ENCODE measurements at places on chromosomes 1 and 21. TPM values are rescaled to one million over a fixed set of nuclear protein-coding genes. Genes with fewer than 3 reads are reported as not detected.
A peak's percentile ranks its signal among the peaks of the same experiment; 100 is the strongest.

GRCh38 chr1:207867136-207868109 lies 43.5 kb downstream of the CD34 start:
- no peaks in the 10 kb centered on the region for H3K27me3 ChIP-seq
- peaks cover 83% of the 10 kb centered on the region for H3K4me1 ChIP-seq
- no peaks in the 10 kb centered on the region for H3K36me3 ChIP-seq
- DNase-seq, result peak; percentile 57

- H3K4me3 ChIP-seq, result no peak overlapping the region
- H3K27ac ChIP-seq, result no peak overlapping the region
- no peaks in the 10 kb centered on the region for H3K27me3 ChIP-seq
- H3K4me1 ChIP-seq, result no peaks in the 10 kb centered on the region
These were observed 193.8 kb downstream of the LMX1A start for GRCh38 chr1:165162671-165163241.

GRCh38 chr1:156113282-156113950 lies 1.1 kb upstream of the LMNA start:
- H3K27ac ChIP-seq, result peak overlapping the region; percentile 94
- no peaks in the 10 kb centered on the region for H3K27me3 ChIP-seq
- peaks cover 24% of the 10 kb centered on the region for H3K4me1 ChIP-seq
- H3K36me3 ChIP-seq, result no peaks in the 10 kb centered on the region
- DNase-seq, result no peak

GRCh38 chr1:1358433-1359271 lies at the start of gene MXRA8:
TSS of gene MXRA8 (minus strand) at chr1:1358555. CDS start at chr1:1358504, 51 bp downstream.
- no peak for DNase-seq
- peak within 1 kb of the TSS; percentile 81 for H3K27ac ChIP-seq
- peaks cover 51% of the 10 kb centered on the region for H3K4me1 ChIP-seq
- H3K4me3 ChIP-seq, result peak within 1 kb of the TSS; percentile 21

DNA sequence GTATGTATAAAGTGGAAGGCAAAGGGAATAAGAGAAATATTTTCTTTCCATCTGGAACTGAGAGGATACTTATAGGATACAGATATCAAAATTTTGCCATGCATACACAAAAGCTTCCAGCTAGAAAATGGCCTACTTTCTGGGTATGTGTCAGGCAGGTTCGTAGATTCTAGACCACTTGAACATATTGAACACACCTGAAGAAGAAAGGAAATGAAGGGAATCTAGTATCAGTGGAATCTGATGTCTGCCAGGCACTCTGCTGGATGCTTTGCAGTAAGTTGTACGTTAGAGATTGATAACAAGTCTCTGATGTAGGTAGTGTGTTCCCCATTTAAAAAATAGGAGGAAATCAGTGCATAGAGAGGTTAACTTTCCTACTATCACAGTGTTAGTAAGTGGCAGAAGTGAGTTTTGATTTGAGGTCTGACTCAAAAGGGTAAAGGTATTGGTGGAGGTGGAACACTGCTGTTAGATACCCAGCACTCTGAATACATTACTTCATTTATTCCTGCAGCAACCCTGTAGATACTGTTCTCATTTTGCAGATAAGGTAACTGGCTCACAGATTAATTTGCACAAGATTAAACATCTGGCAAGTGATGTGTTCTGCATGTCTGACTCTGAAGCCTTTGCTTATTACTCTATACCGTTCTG lies 3.0 kb downstream of the CAMSAP2 start:
- H3K27me3 ChIP-seq, result no peaks in the 10 kb centered on the region
- H3K27ac ChIP-seq, result no peak overlapping the region
- H3K36me3 ChIP-seq, result no peaks in the 10 kb centered on the region
- peaks cover 28% of the 10 kb centered on the region for H3K4me1 ChIP-seq
- no peak for DNase-seq
- H3K4me3 ChIP-seq, result no peak overlapping the region

- no peaks in the 10 kb centered on the region for H3K4me1 ChIP-seq
- no peaks in the 10 kb centered on the region for H3K27me3 ChIP-seq
- no peak overlapping the region for H3K4me3 ChIP-seq
- H3K27ac ChIP-seq, result no peak overlapping the region
- no peaks in the 10 kb centered on the region for H3K36me3 ChIP-seq
- DNase-seq, result no peak
These were observed 120.0 kb upstream of the ZC3H11B start for GRCh38 chr1:219732814-219733491.

- no peak overlapping the region for H3K4me3 ChIP-seq
- H3K27me3 ChIP-seq, result no peaks in the 10 kb centered on the region
- H3K4me1 ChIP-seq, result no peaks in the 10 kb centered on the region
- DNase-seq, result no peak
- H3K27ac ChIP-seq, result no peak overlapping the region
- H3K36me3 ChIP-seq, result peaks cover 2% of the 10 kb centered on the region
These were observed 20.9 kb upstream of the CDCP2 start for GRCh38 chr1:54173681-54174080.

DNA sequence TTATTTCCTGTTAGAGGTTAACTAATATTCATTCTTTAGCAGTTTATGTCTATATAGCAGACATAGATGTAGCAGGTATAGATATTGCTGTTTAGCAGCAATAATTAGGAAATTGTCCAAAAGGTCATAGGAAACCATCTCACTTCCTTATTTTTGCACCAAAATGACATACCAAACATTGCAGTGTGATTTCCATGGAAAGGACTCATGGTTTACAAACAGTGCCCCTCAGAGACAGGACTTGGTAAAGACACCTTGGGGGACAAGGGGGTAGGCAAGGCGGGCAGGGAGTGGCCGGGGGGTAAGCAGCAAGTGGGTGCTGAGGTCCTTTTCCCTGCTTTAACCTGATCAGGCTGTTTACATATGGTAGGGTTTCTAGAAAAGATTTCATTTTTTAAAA lies 30.5 kb downstream of the BATF3 start:
- no peak for DNase-seq
- peaks cover 37% of the 10 kb centered on the region for H3K4me1 ChIP-seq
- H3K4me3 ChIP-seq, result no peak overlapping the region
- no peak overlapping the region for H3K27ac ChIP-seq
- no peaks in the 10 kb centered on the region for H3K27me3 ChIP-seq

- no peaks in the 10 kb centered on the region for H3K4me1 ChIP-seq
- no peaks in the 10 kb centered on the region for H3K36me3 ChIP-seq
- DNase-seq, result peak; percentile 60
- H3K27me3 ChIP-seq, result no peaks in the 10 kb centered on the region
- no peak overlapping the region for H3K4me3 ChIP-seq
These were observed 73.2 kb downstream of the PRDM16 start for GRCh38 chr1:3142236-3142635.

DNA sequence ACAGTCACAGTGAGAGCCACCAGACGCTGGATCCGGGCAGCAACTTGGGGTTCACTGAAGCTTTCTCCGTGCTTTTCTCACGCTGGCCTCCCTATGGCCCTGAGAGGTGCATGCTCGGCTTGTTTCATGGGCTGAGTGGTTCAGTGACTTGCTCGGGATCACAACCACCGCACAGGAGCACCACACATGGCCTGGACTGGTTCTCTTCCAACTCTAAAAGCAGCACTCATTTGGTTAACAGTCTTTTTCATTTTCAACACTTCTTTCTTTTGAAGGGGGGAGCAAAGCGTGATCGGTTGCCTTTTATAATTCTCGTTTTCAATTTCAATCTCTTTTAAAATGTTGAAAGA lies 26.2 kb downstream of the UBIAD1 start:
- H3K4me3 ChIP-seq, result no peak overlapping the region
- peaks cover 19% of the 10 kb centered on the region for H3K36me3 ChIP-seq
- no peaks in the 10 kb centered on the region for H3K27me3 ChIP-seq
- no peak for DNase-seq

- H3K4me1 ChIP-seq, result peaks cover 22% of the 10 kb centered on the region
- H3K27ac ChIP-seq, result no peak overlapping the region
- H3K27me3 ChIP-seq, result no peaks in the 10 kb centered on the region
- no peak for DNase-seq
These were observed 28.0 kb downstream of the TMEM51 start for GRCh38 chr1:15181564-15181963.

GRCh38 chr1:222995620-222996309 lies 147.3 kb downstream of the TLR5 start:
- H3K36me3 ChIP-seq, result peaks cover 17% of the 10 kb centered on the region
- peak overlapping the region; percentile 39 for H3K27ac ChIP-seq
- H3K4me1 ChIP-seq, result peaks cover 12% of the 10 kb centered on the region
- no peaks in the 10 kb centered on the region for H3K27me3 ChIP-seq
- no peak overlapping the region for H3K4me3 ChIP-seq

DNA sequence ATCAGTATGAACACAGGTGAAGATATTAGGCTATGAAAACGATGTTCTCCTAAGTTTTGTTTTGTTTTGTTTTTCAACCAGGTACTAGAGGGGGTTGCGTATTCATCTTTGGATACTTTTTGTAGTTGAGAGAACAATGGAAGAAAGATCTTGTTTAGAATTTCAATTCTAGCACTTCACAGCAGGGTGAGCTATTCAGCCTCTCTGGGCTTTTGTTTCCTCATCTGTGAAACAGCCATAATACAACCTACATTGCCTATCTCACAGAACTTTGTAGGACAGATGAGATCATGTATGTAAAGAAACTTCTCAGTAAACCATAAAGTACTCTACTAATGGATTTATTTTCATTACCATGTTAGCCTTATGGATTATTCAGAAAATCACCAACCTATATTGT lies 199.5 kb downstream of the GPATCH2 start:
- no peaks in the 10 kb centered on the region for H3K4me1 ChIP-seq
- DNase-seq, result no peak
- no peak overlapping the region for H3K4me3 ChIP-seq
- H3K27me3 ChIP-seq, result no peaks in the 10 kb centered on the region
- no peak overlapping the region for H3K27ac ChIP-seq

- no peak overlapping the region for H3K4me3 ChIP-seq
- DNase-seq, result no peak
These were observed 20.2 kb upstream of the POGZ start for GRCh38 chr1:151479462-151479861.

DNA sequence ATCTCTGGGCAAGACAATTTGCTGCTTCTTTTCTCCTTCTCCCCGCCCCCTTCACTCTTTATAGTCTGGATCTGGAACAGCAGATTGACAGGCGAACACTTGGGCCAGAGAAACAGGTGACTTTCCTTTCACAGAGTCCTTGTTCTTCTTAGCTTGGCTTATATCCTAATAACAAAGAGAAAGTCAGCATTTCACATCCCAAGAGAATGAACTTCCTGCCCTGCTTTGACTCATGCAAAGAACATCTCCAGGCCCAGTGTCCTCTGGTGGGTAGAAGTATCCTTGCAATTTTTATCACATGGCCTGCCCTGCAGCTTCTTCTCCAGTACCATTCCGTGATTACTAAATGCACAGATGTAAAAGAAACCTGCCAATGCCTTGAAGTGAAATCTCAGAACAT lies 764.4 kb downstream of the ADGRL2 start:
- no peaks in the 10 kb centered on the region for H3K4me1 ChIP-seq
- no peak overlapping the region for H3K4me3 ChIP-seq
- no peaks in the 10 kb centered on the region for H3K36me3 ChIP-seq
- no peaks in the 10 kb centered on the region for H3K27me3 ChIP-seq
- DNase-seq, result no peak

DNA sequence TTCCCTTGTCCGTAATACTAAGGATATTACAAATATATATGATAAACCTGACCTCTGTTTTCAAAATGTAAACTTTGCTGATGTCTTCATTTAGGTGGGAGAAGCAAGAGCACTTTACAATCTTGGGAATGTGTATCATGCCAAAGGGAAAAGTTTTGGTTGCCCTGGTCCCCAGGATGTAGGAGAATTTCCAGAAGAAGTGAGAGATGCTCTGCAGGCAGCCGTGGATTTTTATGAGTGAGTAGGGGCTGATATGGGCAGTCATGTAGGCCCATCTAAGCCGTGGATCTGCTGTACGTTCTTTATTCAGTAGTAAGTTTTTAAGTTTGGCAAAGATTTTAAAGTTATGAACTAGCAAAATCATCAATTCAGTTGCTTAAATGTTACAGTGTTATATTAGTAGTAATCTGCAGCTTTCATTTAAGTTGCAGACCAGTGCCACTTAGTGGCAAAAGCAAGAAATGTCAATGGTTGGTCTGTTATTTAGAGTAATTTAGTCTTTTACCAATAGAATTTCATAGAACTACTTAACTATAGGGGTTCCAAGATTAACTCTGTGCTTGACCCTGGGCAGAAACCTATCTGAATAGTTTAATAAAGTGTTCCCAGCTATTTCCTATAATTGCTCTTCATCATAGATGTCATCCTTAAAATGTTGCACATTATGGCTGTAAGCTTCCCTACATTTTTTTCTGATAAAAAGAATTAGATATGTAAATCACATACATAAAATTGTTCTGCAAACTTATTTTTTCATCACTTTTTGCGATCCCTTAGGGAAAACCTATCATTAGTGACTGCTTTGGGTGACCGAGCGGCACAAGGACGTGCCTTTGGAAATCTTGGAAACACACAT lies 21.3 kb downstream of the GPSM2 start:
- H3K27ac ChIP-seq, result no peak overlapping the region
- no peaks in the 10 kb centered on the region for H3K4me1 ChIP-seq
- H3K36me3 ChIP-seq, result no peaks in the 10 kb centered on the region
- H3K4me3 ChIP-seq, result no peak overlapping the region
- no peak for DNase-seq
- H3K27me3 ChIP-seq, result no peaks in the 10 kb centered on the region

- no peak overlapping the region for H3K4me3 ChIP-seq
- H3K27me3 ChIP-seq, result no peaks in the 10 kb centered on the region
- no peaks in the 10 kb centered on the region for H3K4me1 ChIP-seq
- DNase-seq, result no peak
These were observed 138.1 kb downstream of the NR5A2 start for GRCh38 chr1:200165493-200166220.

DNA sequence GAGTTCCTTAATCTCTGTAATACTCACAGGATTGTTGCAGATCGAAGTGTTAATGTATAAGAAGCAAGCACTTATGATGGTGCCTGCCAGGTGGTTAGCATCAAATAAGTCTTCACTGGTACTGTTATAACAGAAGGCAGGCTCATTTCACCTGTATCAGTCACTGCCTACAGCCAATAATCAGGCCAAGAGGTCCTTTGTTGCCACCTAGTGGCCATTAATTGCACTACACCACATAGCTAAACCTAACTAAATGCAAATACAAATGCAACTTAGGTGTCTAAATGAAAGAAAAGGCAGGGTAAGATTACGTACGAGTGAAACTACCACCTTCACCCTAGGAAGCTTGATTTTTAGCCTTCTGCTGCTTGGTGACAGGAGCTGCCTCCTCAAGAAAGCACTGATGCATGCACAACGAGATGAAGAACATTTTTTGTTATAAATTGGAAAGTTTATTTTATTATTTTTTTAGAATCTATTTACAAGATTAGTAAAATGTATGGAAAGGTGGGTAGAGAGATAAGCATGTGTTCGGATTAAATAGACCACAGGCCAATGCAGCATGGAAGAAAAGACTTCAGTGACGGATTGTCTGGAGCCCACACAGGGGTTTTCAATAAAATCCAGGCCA lies 334.8 kb upstream of the CAMK1G start:
- H3K27me3 ChIP-seq, result no peaks in the 10 kb centered on the region
- H3K27ac ChIP-seq, result no peak overlapping the region
- peak; percentile 37 for DNase-seq
- no peaks in the 10 kb centered on the region for H3K4me1 ChIP-seq

GBP7 gene
- total RNA-seq, result not detected

LAX1 gene
- 2.1 TPM for total RNA-seq

GRIK1 gene
- not detected for total RNA-seq

AQP10 gene
- total RNA-seq, result 0.40 TPM

HES3 gene
- not detected for total RNA-seq

GJC2 gene
- 1.4 TPM for total RNA-seq

GPR161 gene
- total RNA-seq, result 1.0 TPM

KRTAP19-4 gene
- total RNA-seq, result not detected

MPZ gene
- total RNA-seq, result 4.8 TPM

PLA2G4A gene
- total RNA-seq, result 2.1 TPM

All from upper lobe of left lung (tissue), 6 donors.